ENCODE measurements at places on chromosomes 7 and 10. TPM values are rescaled to one million over a fixed set of nuclear protein-coding genes. Genes with fewer than 3 reads are reported as not detected.

The KEL gene
- total RNA-seq, result 0.71 TPM

The ZNF467 gene
- total RNA-seq, result 0.32 TPM

The KLF14 gene
- total RNA-seq, result 0.27 TPM

The SYCE1 gene
- not detected for total RNA-seq

The PPP1R9A gene
- 4.8 TPM for total RNA-seq

The PIP gene
- total RNA-seq, result not detected

The SPDYE9 gene
- total RNA-seq, result not detected

DNA sequence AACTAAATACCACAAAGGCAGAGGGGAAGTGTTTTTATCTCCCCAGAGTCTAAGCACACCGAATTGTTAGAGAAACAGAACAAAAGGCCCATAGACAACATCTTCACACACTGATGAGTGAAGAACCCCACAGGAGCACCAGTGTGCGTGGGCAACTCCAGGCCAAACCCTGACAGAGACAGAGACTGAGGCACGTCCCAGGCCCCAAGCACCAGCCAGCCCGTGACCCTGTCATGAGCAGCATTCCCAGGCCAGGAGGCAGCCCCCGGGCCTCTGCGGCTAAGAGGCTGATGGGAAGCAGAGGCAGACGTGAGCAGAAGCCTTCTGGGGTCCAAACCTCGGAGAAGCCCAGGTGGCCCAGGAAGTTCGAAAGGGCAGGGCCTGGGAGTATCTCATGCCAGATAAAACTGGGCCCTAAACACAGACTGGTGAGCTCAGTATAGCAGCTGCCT, 184.4 kb downstream of the TCERG1L start:
- no peak for DNase-seq

DNA sequence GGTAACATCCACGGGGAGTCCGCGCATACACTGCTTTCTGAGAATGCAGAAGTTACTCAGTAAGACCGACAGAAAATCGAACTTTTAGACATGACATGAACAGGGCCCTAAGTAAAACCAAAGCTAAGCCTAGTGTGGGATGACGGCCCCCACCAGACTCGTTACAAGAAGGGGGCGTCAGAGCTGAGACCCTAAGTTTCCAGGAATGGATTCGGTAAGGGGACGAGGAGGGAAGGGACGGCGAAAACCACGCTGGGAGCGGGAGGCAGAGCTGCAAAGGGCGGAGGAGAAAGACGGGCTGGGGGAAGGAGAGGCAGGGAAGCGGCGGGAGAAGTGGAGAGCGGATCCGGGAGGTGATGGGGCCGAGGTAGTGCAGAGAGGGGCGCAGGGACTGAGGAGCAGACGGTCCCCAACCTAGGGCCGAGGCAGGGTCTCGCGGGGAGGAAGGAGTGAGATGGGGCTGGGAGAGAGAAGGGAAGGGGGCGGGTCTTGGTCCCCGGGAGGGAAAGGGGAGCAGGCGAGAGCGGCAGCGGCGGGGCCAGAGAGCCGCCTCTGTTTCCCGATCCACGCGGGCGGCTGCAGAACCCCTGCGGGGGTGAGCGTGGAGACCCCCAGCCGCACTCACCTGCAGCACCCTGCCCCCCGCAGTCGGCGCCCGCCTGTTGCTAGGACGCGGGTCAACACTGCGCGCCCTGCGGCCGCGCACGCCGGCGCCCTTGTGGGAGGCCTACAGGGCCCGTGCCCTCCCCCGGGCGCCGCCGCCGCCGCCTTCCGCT, 513 bp downstream of the ODAD2 start:
- peak; percentile 24 for DNase-seq

- no peak for DNase-seq
These were observed 19.5 kb upstream of the MMP21 start for GRCh38 chr10:125795128-125795527.

DNA sequence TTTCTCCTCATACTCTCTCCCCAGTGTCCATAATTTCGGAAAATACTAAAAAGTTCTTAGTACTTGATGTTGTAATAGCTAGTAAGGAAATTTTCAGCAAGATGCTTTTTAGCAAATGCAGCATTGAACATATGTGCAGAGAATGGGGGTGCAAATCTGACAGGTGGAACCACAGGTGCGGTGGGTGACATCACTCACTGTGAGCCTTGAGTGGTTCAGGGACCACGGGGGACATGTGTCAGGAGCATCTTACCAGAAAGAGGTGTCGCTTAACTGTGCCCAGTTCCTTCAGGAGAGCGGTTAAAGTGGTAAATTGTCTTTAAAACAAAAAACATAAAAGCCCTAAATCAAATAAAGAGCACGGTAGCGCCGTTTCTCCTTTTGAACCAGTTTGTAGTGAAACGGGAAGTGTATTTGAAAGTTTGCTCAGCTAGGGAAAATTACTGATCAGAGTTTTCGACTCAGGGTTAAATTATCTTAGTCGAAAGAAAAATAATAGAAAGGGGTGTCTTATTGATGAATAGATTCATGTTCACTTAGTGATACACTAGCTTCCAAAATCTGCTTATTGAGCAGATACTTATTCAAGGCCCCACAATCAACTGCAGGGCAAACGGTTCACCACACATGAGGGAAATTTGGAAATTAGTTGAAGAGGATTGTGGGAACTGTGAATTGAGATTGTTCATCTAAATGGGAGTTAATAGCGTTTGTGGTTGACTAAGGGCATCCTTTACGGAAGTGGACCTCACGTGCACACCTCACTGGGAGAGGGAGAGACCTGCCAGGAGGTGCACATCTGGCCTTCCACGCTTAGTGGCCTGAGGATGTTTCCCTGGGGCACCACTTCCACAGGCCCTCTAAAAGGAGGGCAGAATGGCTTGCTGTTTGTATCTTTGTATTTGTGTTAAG, 12.7 kb downstream of the CUL1 start:
- DNase-seq, result peak; percentile 33

GRCh38 chr7:148563583-148564274, 26.8 kb upstream of the C7orf33 start:
- DNase-seq, result no peak

DNA sequence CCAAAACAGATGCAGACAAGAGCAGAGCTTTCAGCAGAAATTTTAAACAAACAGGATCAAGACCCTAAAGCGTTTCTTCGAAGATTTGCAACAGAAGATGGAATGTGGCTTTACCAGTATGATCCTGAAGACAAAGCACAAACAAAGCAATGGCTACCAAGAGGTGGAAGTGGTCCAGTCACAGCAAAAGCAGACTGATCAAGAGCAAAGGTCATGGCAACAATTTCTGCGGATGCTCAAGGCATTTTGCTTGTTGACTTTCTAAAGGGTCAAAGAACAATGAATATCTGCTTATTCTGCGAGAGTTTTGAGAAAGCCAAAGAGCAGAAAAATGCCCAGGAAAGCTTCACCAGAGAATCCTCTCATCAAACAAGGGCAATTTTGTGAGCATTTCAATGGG, 130.4 kb downstream of the MBL2 start:
- no peak for DNase-seq

GRCh38 chr10:79947083-79947415, 1.9 kb downstream of the SFTPD start:
- no peak for DNase-seq

- peak; percentile 85 for DNase-seq
These were observed 1.6 kb downstream of the SPOCK2 start for GRCh38 chr10:72086466-72087391.

DNA sequence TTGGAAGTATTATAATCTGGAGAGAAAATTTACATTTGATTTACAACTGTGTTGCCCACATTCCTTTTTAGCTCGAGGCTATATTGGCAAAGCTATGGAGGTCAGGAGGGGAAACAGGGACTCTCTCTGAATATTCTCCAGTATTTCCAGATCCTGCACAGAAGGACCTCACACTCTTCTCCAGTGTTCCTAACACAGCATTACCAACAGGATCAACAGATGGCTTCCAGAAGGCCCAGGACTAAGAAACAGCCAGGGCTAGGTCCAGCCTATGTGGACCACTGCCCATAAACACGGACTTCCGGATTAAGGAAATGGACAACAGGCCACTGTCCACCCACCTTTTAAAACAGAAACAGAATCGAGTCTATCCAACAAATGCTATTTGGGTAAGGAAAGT, 65.3 kb downstream of the CHCHD3 start:
- DNase-seq, result no peak

- DNase-seq, result no peak
These were observed 111.9 kb downstream of the ATXN7L1 start for GRCh38 chr7:105764506-105764905.

DNA sequence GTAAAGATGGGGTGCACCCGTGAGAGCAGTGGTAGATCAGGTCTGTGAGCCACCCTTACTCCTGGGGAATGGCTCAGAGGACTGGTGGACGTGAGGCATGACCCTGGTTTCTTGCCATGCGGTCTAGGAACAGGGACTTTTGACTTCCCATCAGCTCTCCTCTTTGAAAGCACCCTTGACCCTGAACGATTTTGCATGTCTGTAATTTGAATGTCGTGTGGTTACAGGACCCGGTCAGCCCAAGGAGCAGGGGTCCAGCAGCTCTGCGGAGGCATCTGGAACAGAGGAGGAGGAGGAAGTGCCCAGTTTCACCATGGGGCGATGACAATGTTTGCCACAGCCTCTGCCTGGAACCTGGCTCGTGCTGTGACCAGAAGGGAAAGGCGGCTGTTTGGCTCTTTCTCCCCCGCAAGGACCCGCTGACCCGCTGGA, 8.6 kb upstream of the ORAI2 start:
- peak; percentile 60 for DNase-seq

- DNase-seq, result no peak
These were observed 35.5 kb downstream of the RBM20 start for GRCh38 chr10:110679486-110680272.

DNA sequence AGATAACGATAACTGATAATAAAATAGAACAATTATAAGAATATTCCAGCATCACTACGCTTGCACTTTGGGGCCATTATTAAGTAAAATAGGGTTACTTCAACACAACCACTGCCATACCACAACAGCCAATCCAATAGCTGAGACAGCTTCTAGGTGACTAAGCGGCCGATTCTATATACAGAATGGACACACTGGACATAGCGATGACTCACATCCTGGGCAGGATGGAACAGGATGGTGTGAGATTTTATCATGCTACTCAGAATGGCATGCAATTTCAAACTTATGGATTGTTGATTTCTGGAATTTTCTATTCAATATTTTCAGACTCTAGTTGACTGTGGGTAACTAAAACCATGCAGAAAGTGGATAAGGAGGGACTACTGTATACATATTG, 920.9 kb downstream of the LRMDA start:
- DNase-seq, result no peak

DNA sequence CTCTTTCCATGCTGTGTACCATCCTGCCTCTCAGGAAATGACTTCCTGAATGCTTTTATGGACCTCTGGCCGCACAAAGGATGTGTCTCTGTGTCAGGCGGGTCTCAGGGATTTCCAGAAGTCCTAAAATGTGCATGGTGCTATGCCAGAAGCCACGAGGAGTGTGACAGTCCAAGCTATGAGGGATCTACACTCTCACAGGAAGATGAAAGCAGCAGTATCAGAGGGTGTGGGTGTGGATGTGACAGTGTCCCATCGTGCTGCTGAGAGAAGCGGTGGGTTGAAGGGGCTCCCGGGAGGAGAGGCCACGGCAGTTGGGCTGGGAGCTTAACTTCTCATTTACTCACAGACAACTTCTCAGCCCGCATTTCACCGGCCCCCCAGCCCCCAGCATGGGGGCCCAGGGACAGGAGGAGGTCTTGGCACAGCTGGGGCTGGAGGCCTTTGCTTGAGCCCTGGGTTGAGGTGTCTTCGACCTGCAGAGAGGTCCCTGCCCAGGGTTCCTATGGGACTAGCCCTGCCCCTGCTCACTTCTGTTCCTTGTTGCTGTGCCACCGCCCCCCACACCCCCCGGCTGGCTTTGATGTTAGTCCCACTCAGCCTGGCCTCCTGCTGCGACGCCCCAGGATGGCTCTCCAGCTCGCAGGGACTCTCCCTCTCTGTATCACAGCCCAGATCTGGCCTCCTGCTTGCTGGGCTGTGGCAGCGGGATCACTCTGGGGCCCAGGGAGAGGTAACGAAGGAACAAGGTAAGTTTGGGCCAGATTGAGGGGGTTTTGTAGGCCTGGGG, 30.8 kb upstream of the EMX2 start:
- no peak for DNase-seq

DNA sequence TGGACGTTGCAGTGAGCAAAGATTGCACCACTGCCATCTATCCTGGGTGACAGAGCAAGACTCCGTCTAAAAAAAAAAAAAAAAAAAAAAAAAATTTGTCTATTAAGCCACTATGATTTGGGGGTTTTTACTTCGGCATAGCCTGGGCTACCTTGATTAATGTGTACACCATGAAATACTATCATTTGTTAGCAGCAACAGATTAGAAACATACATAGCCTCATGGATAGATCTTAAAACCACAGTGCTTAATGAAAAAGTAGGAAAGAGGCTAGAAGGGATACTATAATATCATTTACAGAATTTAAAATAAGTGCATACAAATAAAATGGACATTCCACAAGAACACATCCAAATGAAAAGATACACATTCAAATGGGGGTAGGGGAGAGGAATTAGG, 77.3 kb upstream of the IL6 start:
- no peak for DNase-seq

DNA sequence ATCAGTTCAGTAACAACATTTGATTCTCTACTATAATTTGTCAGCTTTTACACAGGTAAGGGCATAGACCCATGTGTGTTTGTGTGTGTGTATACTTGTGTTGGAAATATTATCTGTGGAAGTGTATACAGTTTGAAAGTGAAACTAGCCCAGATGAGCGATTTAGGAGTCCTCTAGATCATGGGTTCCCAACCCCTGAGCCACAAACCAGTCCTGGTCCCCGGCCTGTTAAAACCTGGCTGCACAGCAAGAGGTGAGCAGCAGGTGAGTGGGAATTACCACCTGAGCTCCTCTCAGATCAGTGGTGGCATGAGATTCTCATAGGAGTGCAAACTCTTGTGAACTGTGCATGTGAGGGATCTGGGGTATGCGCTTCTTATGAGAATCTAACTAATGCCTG, 1221.5 kb upstream of the SORCS1 start:
- DNase-seq, result no peak

DNA sequence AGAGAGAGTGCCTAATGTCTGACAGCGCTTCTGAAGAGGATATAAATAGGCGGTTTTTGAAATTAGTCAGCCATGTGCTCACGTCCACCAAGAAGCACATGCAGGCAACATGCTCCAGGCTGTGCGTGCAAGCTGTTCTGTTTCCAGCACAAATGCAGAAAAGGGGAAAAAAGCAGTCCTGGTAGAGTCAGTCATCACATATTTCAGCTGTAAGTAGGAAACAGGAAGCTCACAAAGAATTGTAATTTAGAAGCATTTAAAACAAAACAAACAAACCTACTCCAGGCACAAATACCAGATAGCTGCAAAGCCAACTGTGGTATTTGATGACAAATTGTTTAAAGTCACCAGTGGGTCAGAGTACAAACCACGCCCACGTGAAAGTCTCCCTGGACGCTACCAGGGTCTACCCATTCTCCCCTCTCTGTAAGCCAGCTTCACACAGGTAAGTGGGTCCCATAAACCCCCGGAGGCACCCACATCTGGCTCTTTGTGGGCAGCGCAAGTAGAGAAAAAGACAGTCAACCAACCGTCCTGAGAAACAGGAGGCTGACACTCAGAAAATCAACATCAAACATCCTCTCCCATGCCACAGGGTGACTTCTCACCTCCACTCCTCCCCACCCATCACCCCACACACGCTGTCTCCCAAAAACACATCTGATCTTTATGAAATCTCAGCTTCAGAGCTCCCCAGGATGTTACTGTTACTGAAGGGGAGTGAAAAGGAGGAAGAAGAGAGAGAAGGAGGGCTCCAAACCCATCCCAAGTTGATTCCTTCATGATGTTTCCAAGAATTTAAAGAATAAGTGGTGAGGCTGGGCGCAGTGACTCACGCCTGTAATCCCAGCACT, 186.4 kb downstream of the FAM107B start:
- DNase-seq, result no peak

- DNase-seq, result no peak
These were observed 37.1 kb upstream of the BICC1 start for GRCh38 chr10:58475322-58476277.

GRCh38 chr7:24808518-24808917, 51.3 kb upstream of the GSDME start:
- no peak for DNase-seq

All from B cell (primary cell).